ENCODE measurements at places on chromosomes 4 and X.

- DNase-seq: no peak
Measured at GRCh38 chrX:20620306-20620705, 353.6 kb upstream of the RPS6KA3 start.

- no peak for DNase-seq
Measured at GRCh38 chr4:28913466-28913865, 1806.7 kb upstream of the PCDH7 start.

GRCh38 chr4:110412354-110413065, 63.4 kb upstream of the ENPEP start:
- DNase-seq: no peak

GRCh38 chr4:163157157-163157556, 9.5 kb downstream of the NAF1 start:
- no peak for DNase-seq

DNA sequence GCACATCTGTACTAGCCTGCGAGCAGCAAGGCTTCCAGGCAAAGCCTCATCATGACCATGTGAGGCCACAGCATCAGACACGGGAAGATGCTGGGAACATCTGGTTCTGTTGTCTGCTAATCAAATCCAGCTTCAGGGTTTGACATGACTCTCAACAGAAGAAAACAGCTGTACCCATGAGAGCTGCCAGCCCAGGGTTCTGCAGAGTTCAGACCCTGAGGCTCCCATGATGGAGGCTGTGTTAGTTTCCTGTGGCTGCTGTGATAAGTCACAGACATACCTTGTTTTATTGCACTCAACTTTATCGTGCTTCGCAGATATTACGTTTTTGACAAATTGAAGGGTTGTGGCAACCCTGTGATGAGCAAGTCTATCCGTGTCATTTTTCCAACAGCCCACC, 37.5 kb downstream of the JAKMIP1 start:
- DNase-seq: no peak

DNA sequence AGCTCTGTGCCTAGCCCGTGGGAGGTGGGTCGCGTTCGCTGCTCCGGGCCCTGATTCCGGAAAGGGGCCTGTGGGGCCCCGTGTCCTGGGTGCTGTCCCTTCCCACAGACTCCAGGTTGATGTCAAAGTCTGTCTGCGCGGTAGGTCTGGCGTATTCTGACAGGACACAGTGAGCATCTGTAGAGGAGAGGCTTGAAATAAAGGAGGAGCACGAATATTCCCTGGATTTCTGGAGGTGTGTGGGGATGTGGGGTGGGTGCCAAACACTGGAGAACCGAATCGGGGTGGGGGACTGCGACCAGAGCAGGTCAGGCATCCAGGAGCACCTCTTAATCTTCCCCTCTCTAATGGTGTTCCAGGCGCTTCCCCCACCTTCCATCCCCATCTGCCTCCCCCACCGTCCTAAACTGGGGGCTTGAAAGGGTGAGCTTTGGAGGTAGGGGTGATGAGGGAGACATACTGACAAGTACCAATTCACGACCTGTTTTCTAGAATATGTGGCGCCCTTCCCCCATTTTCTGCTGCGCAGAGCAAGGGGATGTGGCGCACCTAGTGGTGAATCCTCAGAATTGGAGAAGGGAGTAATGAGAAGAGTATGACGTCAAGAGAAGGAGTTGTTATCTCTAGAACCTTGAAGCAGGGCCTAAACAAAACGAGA, 877 bp downstream of the GPRASP1 start:
- no peak for DNase-seq

DNA sequence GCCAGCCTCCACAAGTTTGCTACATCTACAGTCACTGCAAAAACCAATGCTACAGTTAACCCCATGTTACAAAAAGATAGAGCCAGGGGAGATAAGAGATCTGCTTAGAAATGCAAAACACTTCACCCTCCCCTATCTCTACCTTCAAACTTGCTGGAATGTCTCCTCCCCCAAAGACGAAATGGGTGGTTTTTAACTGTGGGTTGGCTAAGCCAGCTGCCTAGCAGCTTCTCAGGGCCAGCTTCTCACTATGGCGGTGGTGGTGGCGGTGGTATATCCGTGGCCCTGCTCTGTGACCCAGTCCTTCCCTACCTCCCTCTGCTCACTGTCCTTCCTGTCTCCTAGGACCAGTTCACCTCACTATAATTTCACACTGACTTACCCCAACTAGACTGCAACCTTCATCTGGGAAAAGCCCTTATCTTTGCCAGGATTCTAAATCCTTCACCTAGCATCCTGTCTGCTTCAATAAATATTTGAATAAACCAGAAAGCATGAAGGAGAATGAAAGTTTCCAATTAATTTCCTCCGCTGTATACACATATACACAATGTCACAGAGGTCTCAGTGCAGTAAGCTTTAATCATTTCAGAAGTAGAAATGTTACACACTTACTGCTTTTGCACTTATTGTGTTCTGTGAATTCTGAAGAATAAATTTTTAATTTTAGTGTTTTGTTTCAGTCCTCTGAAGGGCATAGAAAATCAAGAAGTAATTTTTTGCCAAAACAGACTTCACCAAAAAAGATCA, 46.3 kb downstream of the SH3KBP1 start:
- DNase-seq: no peak

DNA sequence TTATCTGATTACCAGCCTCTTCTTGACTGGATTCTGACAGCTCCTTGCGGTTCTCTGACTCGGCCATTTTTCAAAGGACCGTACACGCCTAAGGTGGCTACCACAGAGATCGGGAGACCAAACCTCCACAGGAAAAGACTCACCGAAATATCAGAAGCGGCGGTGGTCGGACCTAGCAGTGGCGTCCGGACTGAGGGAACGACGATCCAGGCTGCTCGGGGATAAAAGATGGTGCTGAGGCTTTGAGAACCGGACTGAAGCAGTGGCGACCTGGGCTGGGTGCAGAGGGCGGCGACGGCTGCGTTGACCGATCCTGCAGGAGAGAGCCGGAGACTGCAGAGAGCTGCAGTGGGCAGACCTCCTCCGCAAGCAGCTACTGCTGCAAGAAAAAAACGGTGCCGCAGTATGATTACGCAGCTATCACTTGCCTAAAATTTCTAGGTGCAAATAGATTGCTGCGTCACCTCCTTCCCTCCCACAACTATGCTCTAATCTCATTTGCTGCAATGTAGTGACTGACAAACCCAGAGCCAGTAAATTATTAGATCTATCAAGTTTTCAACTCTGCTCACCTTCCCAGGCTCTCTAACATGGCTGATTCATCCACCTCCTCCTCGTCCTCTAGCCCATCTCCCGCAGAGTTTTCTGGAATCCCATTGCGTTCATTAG, at the start of gene NAP1L2:
TSS of gene NAP1L2 (minus strand) at position 426 of the 669 bp plus-strand sequence. CDS start at position 67, 359 bp downstream.
- DNase-seq: no peak

DNA sequence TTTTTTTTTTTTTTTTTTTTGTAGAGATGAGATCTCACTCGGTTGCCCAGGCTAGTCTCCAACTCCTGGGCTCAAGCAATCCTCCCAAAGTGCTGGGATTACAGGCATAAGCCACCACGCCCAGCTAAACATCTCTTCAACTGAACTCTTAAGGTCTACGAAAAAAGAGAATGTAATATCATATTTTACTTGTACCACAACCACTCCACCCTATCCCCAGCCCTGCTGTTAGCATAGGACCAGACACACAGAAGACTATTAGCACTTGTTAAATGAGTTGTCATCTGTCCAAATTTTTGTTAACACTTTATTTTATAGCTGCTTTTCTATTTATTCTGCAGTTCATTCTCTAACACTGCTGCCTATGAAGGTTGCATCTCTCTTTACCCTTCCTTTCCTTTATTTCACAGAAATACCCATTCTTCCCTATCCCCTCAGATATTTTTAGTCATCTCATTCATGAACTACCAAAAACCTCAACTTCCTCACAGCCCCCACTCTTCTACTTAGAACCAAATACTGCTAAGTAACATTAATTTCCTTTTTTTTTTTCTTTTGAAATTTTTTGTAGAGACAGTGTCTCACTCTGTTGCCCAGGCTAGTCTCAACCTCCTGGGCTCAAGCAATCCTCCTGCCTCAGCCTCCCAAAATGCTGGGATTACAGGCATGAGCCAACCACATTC, 10.1 kb downstream of the SNX12 start:
- no peak for DNase-seq

DNA sequence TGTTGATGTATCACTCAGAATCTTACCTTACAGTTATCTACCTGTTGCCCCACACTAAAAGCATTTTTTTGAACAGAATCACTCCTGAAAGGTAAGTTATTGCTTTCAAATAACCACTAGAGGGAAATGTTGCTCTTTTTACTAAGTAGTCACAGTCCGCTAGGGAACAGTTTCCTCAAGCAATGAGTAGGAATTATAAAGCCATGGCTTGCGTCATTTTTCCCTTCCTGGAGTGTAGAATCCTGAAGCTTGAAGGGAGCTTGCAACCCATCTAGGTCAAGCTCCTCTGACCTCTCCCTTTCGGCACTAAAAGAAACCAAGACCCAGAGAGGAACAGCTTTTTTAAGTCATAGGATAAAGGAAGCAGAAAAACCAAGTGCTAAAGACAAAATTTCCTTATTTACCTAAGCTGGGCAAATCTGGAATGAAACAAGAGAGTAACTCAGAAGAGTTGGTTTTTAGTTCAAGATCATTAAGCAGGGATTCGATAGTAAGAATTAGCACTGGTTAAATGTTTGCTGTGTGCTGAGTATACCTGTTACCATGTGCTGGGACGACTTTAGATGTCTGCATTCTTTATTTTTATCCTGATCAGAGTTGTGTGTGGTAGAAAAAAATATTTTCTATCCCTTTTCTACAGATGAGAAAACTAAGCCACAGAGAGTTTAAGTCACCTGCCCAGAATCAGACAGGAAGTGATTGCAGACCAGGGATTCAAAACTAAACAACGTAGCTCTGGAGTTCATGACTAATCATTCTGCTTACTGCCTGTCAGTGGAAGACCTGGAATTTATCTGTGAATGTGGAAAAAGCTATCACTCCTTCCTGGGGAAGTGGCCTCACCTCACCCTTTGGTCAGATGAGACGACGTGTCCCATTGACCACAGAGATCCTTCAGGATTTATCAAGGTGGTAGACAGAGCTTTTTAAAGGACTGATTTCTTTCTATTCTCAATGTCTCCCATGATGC, 631.5 kb downstream of the RAB28 start:
- DNase-seq: peak; percentile 7

DNA sequence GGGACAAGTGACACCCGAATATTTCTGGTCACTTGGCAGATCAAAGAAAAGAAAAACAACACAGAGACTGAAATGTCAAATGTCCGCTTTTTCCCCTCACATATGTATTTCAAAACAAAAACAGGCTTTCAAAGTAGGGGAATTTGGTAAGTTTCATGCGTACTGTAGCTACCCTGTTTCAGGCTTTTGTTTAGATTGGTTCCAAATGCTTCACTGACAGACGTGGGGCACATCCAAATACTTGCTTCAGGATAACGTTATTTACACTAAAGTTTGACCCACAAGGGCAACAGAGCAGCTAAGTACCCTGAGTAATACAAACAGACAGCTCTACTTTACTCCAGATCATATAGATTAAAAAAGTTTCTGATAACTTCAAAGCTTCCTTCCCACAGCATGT, 804.5 kb upstream of the POU3F4 start:
- DNase-seq: no peak

DNA sequence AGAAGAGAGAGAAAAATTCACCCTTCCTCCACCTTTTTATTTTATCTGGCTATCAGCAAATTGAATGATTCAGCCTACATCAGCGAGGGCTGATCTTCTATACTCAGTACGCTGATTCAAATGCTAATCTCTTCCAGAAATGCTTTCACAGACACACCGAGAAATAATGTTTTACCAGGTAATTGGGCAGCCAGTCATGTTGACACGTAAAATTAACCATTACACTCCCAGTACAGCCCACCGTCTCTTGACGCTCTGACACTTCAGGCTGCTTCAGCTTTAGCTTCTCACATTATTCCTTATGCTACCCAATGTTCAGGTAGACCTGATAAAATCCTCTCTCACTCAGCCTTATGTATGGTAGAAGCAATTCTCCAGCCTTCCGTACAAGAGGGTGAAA, 835.2 kb upstream of the PCDH10 start:
- no peak for DNase-seq

GRCh38 chrX:63656871-63657580, 128.0 kb downstream of the ARHGEF9 start:
- DNase-seq: no peak

- DNase-seq: no peak
Measured at GRCh38 chrX:96407501-96407900, 277.1 kb upstream of the DIAPH2 start.

GRCh38 chrX:150255441-150256296, 107.4 kb upstream of the MAMLD1 start:
- no peak for DNase-seq

DNA sequence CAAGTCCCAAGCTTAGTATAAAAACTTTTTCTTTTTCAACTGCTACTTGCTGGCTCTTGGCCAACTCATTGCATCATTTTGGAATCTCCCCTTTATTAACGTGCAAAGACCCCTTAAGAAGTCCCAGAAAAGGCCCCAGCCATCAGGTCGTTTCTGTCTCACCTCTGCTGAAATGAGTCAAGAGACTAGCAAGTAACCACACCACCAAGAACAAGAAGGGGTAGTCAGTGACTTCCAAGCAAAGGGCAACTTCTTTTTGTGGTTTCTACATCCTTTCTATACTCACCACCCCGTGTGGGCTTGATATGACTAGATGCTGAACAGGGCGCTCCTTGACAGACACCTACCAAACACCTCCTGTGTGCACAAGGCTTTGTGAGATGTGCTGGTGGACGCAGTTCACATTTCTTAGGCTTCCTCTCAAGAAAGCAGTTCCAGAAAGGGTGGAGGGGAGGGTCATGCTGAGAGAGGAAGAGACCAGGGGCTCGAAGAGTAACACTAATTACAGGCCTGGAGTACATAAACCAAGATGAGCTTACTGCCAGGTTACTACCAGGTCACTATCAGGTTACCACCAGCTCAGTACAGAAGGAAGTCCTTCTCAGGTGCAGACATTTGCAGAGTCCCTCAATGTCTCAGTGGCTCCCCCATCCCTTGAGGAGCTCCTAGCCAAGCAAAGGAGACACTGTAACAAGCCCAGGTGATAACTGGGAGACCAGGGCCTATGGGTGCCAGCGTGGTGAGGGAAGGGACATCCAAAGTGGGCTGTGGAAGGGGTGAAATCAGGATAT, 19.3 kb downstream of the JAKMIP1 start:
- DNase-seq: no peak

GRCh38 chr4:108081256-108081655, 87.5 kb downstream of the LEF1 start:
- no peak for DNase-seq

GRCh38 chrX:21747558-21747957, 10.4 kb downstream of the SMPX start:
- no peak for DNase-seq

GRCh38 chr4:138967313-138967712, 48.3 kb upstream of the NOCT start:
- DNase-seq: no peak

GRCh38 chrX:74293343-74293946, 10.5 kb upstream of the ZCCHC13 start:
- DNase-seq: peak; percentile 50

All from NCI-H2107 (cell line).